ENCODE measurements at places on chromosomes 4 and X.

- DNase-seq: no peak
Measured at GRCh38 chr4:6845027-6845426, 62.5 kb downstream of the KIAA0232 start.

GRCh38 chr4:99404595-99405287 is 30.4 kb downstream of the ADH7 start:
- no peak for DNase-seq

DNA sequence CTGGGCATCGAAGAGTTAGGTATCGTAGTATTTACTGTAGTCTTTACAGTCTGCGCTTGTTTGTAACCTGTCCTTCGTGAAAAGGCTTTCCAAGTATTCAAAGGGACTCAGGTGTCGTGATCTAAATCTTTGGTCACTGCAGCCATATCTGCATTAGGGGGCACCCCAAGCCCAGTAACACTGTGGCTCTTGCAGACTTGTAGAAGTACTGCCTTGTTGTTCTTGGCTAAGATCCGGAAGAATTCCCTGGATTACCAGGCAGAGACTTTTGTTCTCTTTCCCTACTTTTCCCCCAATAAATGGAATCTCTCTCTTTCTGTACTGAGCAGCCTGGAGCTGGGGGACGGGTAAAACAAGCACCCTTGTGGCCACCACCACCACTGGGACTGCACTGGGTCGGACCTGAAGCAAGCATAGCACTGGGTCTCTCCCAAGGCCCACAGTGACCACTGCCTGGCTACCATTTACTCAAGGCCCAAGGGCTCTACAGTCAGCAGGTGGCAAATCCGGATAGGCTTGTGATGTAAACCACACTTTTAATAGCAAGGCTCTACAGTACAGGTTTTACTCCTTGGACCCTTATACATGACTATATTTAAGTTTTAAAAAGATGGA is 12.0 kb downstream of the CXorf58 start:
- DNase-seq: no peak

DNA sequence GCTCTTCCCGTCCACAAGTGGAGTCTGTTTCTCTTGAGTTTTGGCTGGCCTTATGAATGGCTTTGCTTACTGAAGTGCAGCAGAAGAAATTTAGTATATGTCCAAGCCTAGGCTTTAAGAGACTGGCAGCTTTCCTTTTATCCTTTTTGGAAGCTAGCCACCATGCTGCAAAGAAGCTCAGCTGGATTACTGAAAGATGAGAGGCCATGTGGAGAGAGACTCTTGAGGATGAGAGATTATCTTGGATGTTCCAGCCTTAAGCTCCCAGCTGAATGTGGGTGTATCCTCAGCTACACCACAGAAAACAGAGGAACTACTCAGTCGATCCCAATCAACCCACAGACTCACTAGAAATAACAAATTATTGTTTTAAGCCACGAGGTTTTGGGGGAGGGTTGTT is 12.5 kb downstream of the CCNG2 start:
- no peak for DNase-seq

DNA sequence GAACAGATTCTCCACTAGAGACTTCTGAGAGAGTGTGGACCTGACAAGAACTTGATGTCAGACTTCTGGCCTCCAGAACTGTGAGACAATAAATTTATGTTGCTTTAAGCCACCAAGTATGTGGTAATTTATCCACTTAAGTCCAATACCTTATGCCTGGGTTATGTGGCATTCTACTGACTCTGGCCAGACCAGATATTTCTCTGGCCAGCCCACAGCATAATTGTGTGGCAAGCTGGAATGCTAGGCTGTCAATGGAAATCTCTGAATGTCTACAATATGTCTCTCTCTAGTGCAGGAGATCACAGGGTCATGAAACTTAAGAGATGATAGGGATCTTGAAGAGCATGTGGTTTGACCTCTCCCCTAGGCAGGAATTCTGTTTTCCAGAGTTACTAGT is 251.0 kb downstream of the ZNF674 start:
- no peak for DNase-seq

- no peak for DNase-seq
Measured at GRCh38 chrX:133297284-133297683, 79.1 kb upstream of the TFDP3 start.

GRCh38 chr4:181017038-181017437 is 1226.2 kb upstream of the TENM3 start:
- no peak for DNase-seq

GRCh38 chr4:7358100-7358735 is 76.5 kb downstream of the PSAPL1 start:
- DNase-seq: no peak

GRCh38 chr4:34676400-34676799 is 1567.9 kb downstream of the ARAP2 start:
- no peak for DNase-seq

- no peak for DNase-seq
Measured at GRCh38 chr4:14768449-14768848, 233.8 kb upstream of the CPEB2 start.

DNA sequence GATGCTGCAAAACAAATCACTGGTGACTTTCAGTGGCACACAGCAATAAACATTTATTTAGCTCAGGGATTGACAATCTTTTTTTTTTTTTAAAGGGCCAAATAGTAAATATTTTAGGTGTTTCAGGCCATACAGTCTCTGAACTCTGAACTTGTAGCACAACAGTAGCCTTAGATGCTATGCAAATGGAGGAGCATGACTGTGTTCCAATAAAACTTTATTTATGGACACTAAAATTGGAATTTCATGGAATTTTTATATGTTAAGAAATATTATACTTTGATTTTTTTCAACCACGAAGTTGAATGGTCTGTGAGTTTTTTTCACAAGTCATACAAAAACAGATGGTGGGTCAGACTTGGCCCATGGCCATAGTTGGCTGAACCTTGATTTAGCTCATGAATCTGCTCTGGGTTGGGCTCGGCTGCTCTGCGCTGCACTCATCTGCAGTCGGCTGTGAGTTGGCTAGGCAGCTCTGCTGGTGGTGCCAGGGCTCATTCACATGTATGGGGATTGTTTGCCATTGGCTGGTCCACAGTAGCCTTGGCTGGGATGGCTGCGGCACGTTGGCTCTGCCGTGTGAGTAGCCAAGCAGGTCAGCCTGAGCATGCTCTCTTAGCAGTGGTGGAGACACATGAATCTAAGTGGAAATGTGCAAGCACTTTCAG is 231.7 kb upstream of the PGRMC2 start:
- DNase-seq: no peak

DNA sequence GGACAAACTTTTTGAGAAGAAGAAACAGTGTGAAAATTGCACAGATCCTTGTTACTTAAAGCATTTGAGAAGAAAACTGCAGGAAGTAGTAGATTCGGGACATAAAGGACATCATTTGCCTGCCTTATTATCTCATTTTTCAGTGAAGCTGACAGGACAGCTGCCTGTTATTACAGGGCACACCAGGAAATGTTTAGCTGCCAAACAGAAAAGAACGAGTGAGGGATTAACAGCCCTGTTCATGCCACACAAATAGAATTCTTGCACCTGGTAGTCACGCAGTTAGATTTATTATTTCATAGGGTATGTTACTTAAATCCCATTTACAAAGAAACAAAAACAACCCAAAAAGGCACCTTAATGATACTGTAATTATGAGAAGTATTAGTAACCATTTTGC is 100.6 kb downstream of the CHIC2 start:
- DNase-seq: no peak

DNA sequence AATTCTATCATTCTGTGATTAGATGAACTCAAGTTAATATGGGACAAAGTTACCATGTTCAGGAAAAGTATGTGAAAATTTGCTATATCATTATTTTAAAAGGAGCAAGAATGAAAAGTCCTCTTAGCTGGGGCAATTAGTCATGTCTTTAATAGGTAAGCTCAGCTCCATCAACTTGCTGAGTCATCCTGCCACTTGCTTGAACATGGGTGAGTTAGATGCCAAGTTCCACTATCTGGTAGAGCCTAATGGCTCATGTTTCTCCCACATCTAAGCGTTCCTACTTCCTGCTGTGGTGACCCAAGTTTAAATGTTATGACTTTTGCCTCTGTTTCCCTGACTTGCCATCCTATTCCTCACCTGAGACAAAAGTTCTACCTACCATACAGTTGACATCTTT is 276.8 kb downstream of the ZNF674 start:
- DNase-seq: no peak

- no peak for DNase-seq
Measured at GRCh38 chrX:77014377-77015372, 432.5 kb upstream of the FGF16 start.

GRCh38 chr4:35697210-35697736 is 547.0 kb downstream of the ARAP2 start:
- no peak for DNase-seq

- no peak for DNase-seq
Measured at GRCh38 chr4:3145234-3145924, 70.9 kb downstream of the HTT start.

DNA sequence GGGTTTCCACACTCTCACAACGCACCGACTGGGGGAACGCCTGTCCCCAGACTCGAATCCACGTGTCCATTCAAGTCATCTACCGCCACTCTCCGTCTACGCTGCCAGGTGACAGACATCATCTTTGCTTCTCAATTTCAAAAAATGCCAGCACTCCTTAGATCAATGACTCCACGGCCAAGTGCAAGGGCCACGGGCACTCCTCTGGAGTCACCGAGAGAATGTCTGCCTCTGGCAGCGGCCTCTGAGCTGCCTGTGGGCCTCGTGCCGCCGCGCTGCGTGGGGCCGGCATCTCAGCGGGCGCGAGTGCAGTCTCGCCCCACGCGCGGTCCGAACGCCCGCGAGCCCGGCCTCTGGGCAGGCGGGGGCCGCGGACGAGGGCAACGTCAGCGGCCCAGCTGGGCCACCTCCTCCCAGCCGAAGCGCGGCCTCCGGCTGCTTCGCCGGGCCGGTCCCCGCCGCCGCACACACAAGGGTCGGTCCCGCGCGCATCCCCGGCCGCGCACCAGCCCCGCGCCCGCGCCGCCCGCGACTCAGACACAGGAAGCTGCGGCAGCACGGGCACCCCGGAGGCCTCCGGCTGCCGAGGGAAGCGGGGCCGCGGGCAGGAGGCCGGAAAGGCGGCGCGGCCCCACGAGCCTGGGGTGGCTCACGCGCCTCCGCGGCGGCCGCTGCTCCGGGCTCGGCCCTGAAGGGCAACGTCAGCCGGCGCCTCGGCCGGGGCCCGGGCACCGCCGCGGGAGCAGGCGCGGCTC is 450 bp downstream of the ACSL1 start:
- no peak for DNase-seq

GRCh38 chr4:15427701-15428100 is at the start of gene C1QTNF7:
Gene C1QTNF7, plus strand, starts transcription at chr4:15428033. Its CDS starts 7,711 bp downstream, at chr4:15435744.
- DNase-seq: no peak

DNA sequence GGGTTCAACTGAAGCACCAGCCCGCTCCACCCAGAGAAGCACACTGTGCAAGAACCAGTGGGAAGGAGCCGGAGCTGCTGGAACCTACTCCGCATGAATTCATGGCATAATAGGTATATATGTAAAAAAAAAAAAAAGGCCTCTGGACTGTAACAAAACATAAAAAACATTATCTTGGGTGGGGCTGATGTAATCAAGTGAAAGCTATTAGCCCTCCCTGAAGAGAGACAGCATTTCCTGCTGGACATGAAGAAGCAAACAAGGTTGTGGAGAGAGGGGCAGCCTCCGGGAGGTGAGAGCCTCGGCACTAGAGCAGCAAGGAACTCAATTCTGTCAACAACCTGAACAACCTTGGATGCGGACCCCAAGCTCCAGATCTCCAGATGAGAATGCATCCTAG is 50.7 kb downstream of the PLAC1 start:
- DNase-seq: no peak

DNA sequence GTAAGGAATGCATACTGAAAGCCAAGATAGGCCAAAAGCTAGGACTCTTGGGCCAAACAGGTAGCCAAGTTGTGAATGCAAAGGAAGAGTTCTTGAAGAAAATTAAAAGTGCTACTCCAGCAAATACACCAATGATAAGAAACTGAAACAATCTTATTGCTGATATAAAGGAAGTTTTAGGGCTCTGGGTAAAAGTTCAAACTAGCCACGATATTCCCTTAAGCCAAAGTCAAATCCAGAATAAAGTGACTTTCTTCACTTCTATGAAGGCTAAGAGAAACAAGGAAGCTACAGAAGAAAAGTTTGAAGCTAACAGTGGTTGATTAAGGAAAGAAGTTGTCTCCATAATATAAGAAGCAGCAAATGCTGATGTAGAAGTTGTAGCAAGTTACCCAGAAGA is 397.6 kb downstream of the PACRGL start:
- DNase-seq: no peak

DNA sequence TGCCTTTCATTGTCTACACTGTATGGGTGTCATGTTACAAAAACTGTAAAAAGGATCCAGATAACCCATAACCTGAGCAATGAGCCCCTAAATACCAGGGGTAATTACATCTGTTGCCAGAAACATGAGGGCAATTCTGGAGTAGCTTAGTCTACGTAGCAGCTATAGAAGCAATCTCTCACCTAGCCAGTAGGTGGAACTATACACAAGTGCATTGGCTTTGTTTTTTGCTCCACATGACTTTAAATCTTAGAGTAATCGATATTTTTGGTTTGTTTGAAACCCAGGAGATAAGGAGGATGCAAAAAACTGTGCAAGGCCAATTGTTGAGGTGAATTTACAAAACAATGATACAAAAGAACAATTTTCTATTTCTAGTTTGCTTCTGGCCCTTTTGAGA is 57.5 kb downstream of the GPR82 start:
- no peak for DNase-seq

DNA sequence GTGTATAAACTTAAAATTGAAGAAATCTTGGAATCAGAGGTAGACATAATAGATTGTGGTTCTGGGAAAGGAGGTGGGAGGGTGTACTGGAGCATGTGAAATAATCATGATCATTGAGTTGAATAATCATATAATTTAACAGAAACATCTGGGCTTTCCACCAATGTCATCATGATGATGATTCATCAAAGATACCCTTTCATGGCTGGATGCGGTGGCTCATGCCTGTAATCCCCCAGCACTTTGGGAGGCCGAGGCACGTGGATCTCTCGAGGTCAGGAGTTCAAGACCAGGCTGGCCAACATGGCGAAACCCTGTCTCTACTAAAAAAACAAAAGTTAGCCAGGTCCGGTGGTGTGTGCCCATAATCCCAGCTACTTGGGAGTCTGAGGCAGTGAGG is 6.7 kb upstream of the RUFY3 start:
- no peak for DNase-seq

GRCh38 chrX:1743105-1743504 is 128.2 kb downstream of the ASMT start:
- no peak for DNase-seq

- no peak for DNase-seq
Measured at GRCh38 chr4:185693548-185694215, 118.3 kb downstream of the SORBS2 start.

GRCh38 chr4:84412062-84412461 is 87.0 kb downstream of the NKX6-1 start:
- no peak for DNase-seq

GRCh38 chr4:57190601-57191481 is 80.7 kb upstream of the IGFBP7 start:
- no peak for DNase-seq

DNA sequence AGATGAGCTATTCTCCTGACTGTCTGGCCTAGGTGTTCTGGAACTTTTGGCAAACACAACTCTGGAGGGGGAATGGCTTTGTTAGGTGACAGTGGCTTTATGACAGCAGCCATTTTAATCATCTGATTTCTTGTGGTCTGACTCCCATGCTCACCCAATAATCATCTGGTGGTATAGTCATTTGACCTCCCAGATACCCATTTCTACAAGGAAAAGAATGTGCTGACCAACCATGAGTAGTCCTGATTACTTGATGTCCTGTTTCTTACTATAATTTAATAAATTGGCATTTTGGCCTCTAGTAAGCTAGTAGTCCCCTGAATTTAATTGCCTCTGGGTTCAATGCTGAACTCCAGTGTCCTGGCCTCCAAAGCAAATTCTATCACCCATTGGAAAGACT is 109.9 kb upstream of the DUSP21 start:
- no peak for DNase-seq

- DNase-seq: no peak
Measured at GRCh38 chr4:61533140-61533539, 333.0 kb downstream of the ADGRL3 start.

All from stimulated activated CD4-positive, alpha-beta T cell treated with anti-CD3 and anti-CD28 coated beads, Interleukin-1b, Interleukin-23, amount 100 ng/mL, for 1 hour (primary cell).